ENCODE measurements at places on chromosomes 2 and 18.

DNA sequence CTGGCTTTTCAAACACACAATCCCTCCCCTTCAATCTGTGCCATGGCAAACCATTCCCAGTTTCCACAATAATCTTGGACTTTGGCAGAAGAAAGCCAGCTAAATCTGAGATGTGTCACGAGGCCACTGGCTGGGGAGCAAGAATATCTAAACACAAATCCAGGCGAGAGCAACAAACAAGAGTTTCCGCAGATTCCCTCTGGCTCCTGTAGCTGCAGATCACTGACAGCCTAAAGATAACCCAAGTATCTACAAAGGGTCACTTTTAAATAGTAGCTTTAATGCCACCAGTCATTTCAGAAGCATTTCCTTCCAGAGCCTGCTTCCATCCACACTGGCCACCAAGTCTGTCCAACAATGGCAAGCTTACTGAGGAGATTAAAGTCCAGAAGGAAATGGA is 86.9 kb downstream of the ACVR1 start:
- DNase-seq, result no peak

DNA sequence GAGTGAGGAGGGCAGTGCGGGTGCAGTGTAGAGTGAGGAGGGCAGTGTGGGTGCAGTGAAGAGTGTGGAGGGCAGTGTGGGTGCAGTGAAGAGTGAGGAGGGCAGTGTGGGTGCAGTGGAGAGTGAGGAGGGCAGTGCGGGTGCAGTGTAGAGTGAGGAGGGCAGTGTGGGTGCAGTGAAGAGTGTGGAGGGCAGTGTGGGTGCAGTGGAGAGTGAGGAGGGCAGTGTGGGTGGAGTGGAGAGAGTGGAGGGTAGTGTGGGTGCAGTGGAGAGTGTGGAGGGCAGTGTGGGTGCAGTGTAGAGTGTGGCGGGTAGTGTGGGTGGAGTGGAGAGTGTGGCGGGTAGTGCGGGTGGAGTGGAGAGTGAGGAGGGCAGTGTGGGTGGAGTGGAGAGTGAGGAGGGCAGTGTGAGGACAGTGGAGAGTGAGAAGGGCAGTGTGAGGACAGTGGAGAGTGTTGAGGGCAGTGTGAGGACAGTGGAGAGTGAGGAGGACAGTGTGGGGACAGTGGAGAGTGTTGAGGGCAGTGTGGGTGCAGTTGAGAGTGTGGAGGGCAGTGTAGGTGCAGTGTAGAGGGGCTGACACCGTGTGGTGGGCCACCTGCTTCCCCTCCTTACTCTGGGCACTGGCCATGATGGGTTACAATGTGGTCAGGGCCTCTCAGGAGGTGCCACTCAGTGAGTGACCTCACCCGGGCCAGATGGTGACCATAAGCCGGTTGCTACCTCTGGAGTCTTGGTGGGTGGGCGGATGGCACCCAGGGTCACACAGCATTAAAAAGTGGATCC is 28.5 kb downstream of the INPP4A start:
- DNase-seq, result no peak

DNA sequence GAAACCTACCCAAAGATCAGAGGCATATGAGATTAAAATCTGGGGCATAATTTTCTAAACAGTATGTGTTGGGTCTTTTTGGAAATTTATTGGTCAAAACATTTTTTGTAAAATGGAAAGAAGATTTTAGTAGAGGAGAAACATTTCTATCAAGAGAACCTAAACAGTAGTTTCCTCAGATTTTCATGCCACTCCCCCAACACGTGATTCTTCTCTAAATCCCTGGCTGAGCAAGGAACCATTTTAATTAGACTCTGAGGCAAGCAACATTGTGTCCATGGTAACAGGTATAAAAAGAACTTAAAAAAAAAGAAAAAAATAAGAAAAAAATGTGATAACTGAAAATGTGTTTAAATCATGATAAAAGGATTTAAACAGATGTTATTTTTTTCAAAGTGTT is 1105.2 kb upstream of the ZEB2 start:
- DNase-seq, result no peak

GRCh38 chr2:28436525-28437051 is 43.9 kb downstream of the FOSL2 start:
- DNase-seq, result no peak

DNA sequence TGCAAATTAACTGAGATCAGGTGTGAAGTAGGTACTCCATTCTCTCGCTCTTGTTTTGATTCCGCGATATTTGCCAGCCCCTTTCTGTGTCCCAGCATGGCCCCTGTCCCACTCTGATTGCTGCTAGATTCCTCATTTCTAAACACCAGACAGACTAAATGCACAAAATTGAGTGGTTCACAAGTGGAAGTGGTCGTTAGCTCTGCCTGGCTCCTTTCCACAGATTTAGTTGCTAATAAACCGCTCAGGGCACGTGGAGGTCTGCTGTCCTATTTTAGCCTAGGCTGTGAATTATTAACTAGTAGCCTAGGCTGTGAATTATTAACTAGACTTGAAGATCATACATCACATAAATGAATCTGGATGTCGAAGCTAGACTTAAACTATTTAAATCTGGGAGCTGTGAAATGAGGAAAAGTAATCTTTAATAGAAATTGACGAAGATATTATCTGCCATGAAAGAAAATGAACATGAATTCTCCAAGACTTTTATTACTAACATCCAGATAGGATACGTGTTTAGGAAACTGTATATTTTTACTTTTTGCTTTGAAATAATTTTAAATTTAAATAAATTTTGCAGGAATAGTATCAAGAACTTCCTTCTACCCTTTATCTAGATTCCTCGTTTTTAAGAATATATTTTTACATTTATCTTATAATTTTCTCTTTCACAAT is 3.7 kb downstream of the IL1RL2 start:
- no peak for DNase-seq

GRCh38 chr2:28516950-28517349 is 21.1 kb downstream of the PLB1 start:
- DNase-seq, result no peak

DNA sequence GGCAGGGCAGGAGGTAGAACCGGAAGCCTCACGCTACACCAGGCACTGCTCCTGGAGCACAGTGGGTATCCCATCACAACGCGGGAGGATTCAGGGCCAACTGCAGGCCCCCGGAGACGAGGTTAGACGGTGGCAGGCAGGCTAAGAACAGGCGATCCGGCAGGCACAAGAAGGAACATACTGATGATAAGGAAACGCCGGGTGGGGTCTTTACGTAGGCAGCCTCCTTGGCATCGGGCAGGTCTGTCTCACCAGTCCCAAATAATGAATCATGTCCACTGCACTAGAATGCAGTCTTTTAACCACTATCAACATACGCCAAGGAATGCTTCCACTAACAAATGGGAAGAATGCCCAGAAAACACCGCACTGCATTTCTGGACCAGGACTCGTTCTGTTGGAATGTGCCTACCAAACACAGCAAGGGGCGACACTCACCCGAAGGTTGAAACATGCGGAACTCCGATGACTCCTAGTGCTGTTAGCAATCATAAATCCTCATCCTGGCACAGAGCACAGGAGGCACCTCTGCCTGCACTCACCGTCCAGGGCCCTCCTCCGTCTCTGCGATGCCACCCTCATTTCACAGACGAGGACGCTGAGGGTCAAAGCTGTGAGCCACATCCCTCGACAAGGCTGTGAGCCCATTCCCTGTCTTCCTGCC is 35.2 kb downstream of the ZNF516 start:
- DNase-seq, result no peak

DNA sequence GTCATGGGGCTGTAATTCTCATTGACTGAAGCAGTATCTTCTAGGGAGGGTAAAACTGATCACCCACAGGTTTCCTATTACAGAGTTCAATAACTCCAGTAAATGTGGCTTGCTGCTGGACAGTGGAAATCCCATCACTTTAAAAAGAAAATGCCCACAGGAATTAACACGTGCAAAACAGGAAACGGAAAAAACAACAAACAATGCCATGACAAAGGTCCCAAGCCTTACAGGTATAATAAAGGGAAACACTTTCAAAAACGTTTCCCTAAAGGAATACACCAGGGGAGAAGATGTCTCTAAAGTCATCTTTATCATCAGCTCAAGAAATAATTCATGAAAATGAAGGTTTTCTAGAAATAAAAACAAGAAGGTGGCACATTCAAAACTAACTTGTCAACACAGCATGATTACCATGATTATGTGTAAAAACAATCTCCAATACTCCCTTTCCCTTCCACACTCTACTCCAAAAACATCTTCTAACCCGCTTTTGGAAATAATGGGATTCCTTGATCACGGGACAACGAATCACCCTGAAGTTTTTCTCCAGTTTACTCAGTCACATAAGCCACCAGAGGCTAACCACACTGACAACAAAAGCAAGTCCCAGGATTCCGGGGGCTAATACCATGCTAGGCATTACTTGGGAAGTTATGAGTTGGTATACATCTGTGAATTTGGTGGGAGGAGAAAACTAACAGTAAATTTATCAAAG is 167.9 kb downstream of the TCF4 start:
- no peak for DNase-seq

GRCh38 chr2:95039363-95039762 is 13.9 kb downstream of the MAL start:
- DNase-seq, result no peak
